Activated CD4-positive, alpha-beta T cell treated with anti-CD3 and anti-CD28 coated beads, Interleukin-2, Interleukin-4, amounts not matched to agents 100 ng/mL and 50 ng/mL, durations not matched to agents 16 hours and 8 hours (primary cell): ENCODE measurements at places on chromosomes 16 and 17.

DNA sequence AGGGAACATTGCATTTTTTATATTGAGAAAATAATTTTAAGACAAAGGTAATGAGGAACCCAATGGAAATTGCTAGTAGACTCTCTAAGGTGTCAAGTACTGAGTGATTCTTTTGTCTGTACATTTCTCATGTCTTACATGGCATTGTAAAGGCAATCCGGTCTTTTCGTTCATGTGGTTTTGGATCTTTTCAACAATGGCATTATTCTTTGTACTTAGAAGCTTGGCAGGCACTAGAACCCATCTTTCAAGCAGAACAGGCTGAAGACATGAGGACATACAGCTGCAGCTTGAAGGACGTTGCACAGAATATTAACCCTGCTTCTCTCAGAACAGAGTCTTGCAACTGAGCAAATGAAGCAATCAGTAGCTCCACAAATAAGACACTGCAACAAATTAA lies 231.5 kb upstream of the ZFHX3 start:
- DNase-seq: no peak

- DNase-seq: no peak
These were observed 729 bp downstream of the DDX28 start for GRCh38 chr16:68022278-68022727.

GRCh38 chr16:66273053-66273452 lies 93.4 kb upstream of the CDH5 start:
- no peak for DNase-seq

DNA sequence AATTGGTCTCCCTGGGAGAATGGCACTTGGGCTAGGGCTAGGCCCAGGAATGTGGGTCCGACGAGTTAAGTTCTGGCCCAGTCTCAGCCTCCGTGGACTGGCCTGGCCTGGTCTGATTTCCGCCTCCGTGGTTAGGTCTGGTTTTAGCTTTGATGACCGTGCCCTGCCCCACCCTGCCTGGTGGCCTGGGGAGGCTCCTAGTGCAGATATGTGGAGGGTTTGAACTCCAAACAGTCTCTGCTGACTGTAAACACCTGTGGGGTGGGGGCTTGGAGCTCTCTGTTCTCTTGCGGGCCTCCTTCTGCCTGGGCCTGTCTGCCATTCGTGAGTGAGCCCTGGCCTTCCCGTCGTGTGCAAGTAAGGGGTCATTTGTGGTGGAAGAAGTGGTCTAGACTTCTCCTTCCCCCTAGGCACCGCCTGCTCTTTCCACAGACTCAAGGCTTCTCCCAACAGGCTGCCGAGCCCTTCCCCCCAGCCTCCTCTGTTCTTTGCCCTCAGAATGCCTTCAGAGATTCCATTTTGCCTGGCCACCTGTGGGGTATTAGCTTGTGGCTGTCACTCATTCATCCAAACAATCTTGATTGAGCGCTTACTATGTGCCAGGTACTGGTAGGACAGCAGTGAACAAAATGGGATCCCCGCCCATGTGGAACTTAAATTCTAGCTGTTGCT lies 1.6 kb downstream of the ATP6V0C start:
- no peak for DNase-seq

DNA sequence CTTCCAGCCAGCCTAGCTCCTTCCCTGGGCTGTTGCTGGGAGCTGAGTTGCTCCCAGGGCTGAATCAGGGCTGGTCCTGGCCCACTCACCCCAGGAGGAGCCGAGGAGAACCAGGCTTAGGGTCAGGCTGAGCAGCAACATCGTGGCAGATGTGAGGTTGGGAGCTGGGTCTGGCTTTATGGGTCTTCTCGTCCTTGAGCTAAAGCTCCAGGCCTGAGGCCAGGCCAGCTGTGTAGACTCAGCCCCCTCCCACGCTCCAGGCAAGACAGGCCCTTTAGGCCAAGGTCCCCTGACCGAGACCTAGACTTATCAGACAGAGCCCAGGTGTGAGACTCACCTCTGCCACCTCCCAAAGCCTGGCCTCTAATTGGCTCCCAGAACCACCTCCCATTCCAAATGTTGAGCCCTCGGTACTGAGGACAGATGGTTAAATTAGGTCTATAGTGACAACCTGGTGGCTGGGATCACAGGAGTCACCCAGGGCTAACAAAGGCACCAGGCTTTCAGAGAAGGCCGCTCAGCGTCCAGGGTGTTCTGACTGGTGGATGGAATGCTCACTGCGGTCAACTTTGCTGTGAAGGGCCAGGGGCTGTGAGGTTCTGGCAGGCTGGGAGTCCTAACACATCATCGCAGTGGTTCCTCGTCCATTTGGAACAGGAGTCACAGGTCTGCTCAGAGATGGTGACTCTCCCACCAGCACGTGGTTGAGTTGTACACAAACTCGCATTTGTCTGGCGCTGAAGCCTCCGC lies at the start of gene CTRL:
CTRL (minus strand) TSS at position 151 of the 750 bp plus-strand sequence; CDS start at position 141, 10 bp downstream.
- DNase-seq: no peak

DNA sequence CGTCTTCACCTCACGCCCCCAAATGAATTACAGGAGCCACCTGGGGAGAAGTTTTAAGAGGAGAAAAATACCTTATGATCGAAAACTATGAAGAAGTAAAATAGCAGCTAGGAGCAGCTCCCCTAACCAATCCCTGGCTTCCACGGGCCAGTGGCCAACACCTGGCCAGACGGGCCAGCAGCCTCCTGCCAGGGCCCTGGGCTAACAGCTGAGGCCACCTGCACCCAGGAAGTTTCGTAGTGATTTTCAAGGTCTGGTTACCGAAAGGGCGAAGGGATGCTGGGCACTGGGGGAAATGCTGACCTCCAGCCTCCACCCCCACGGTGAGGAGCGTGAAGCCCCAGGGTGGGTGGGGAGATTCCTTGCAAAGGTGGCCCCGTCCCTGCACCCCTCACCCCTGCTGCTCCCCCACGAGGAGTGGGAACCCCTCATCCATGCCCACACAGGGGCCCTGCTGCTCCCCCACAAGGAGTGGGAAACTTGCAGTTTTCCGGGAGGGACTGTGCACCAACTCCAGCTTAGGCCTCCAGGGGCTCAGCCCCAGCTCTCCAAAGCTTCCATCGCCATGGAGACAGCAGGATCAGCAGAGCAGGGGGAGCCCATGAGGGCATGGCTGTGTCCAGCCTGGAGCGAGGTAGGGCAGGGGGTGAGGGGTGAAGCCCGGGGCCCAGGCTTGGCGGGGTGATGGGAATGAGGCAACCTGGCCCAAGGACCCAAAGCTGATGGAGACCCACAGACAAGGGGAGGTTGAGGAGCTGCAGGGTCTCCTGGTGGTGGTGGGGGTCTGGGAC lies 31.9 kb upstream of the ACSF3 start:
- no peak for DNase-seq

DNA sequence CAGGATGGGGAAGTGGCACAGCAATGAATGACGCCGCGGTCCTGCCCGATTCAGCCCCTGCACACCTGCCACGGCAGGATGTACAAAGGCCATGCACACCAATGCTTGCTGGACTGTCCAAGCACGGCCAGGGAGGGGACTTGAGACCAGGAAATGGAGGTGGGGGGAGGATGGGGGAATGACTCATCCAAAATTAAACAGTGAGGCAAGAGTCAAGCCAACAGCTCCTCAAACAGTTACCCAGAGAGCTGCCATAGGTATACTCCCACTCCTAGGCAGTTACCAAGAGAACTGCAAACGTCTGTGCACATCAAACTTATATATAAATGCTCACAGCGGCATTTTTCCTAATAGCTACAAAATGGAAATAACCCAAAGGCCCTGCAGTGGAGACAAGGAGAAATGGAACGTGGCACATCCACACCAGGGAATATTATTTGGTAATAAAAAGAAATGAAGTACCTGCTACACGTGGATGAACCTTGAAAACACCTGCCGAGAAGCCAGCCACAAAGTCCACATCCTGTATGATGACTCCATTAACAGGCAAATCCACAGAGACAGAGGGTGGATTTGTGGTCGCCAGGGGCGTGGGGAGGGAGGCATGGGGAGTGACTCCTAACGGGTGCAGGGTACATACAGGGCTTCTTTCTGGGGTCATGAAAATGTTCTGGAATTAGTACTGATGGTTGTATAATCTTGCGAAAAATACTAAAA lies 54.1 kb downstream of the VAC14 start:
- no peak for DNase-seq

GRCh38 chr17:19418251-19418992 lies 7.4 kb downstream of the RNF112 start:
- peak; percentile 8 for DNase-seq

DNA sequence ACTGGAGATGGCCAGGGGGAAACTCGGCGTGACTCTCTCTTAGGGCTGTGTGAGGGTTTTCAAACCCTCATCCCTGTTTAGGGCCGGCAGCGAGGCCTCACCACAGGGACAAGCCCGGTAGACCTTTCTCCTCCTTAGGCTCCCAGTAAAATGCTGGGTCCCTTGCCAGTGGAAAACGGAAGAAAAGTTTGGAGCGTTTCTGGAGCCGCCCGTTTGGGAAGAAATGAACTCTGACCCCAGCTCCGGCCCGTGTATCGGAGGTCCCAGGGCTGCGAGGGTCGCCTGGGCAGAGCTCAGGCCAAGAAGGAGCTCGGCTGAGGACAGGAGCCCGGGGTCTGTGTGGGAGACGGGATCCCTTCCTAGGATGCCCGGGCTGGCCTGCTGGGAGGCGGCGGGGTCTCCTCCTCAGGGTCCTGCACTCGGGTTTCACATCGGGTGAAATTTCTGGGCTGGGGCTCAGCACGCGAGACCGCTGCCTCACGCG lies 23.2 kb downstream of the ZNF213 start:
- no peak for DNase-seq

DNA sequence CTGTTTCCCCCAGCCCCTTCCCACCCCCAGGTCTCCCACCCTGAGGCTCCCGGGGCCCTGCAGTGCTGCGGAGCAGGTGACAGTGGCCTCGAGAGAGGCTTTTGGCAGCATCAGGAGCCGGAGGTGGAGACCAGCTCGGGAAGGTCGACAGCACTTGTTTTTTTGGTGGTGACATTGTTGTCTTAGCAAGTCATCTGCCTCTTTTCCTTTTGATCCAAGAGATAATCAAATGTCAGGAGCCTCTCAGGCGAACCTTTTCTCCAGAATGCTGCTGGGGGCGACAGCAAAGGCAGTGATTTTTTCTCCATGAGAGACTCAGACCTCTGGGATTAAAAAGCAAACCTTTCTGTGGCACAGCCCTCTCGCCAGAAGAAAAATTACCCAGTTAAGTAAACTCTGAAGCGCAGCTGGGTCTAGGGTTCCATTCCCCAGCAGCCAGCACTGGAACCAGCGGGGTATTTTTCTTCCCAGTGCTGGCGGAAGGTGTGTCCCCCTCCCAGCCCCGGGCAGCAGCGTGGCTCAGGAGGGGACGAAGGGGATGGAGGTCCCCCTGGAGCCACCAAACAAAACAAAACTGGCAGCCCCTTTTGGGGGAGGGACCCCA lies 37.2 kb downstream of the GRIN2C start:
- DNase-seq: no peak

DNA sequence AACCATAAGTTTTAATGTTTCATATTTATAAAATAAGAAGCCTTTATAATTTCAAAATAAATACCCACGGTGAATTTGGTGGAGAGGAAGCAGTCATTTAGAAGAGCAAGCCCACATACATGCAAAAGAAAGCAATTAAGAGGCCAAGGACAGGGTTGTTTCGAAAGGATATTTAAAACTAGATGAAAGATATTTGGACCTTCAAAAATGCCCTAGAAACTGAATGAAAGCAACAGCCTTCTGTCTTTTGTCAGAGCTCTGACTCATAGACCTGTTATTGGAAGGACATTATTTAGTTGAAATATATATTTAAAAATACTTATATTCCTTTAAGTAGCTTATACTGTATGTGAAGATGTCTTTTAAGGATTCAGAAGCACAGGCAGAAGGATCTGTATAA lies 8.6 kb upstream of the METTL9 start:
- no peak for DNase-seq

DNA sequence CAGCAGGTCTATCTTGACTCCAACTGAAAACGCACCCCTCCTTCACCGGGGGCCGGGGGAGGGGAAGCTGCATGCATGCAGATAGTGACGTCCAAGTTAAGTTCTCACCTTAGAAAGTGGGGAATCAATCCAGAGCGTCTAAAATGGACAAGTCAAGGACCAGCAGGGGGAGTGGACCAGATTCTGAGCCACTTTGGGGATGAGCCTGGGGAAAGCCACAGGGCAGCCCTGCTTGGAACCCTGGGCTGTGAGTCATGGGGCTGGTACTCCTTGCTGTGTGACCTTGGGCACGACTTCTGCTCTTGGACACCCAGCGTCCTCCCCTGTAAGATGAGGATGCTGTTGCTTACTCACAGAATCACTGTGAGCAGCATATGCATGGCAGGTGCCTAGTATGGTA lies 9.1 kb downstream of the TNFRSF13B start:
- DNase-seq: no peak

- DNase-seq: no peak
These were observed 650.9 kb downstream of the HS3ST4 start for GRCh38 chr16:26342621-26343020.

- DNase-seq: no peak
These were observed at the start of gene HOXB6 for GRCh38 chr17:48604770-48605329. TSS of gene HOXB6 (minus strand) at chr17:48604986. CDS start at chr17:48598150, 6,836 bp downstream.

GRCh38 chr17:14321476-14321949 lies 20.6 kb downstream of the HS3ST3B1 start:
- DNase-seq: no peak

DNA sequence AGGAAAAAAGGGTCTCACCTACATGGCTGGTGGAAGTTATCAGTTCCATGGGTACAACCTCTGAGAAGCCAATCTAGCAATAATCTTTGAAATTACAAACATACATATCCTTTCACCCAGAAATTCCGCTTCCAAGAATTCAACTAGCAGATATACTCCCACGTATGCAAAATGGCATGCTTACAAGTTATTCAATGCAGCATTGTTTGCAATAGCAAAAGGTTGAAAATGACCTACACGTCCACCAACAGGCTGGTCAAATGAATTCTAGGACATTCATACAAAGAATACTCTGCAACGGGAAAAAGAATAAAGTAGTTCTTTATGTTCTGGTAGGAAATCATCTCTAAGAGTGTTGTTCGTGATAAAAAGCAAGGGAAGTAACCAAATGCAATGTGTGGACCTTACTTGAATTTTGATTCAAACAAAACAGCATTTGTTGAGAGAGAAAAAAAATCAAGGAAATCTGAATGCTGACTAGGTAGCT lies 63.7 kb upstream of the NLK start:
- no peak for DNase-seq

- no peak for DNase-seq
These were observed 22.2 kb downstream of the HLF start for GRCh38 chr17:55286681-55287589.

DNA sequence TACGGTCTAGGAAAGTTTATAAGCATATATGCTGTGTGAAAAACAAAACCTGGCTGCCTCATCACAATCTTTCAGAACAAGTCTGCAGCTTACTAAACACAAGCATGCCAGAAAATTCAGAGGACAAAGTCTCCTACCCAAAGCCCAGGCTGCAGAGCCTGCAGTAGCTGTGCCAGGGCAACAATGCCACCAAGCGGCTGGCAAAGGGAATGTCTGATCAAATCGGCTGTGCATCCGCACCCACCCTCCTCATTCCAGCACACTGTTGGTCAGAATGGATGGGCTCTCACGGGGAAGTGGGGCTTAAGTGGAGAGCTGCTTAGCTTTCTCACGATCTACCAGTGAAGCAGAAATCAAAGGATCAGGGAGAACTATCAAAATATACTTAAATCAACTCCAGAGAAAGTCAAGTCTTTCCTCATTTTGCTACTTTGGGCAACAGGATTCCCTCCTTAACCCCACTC lies 73.5 kb downstream of the CYTH1 start:
- DNase-seq: peak; percentile 73

- no peak for DNase-seq
These were observed 2.3 kb downstream of the ENKD1 start for GRCh38 chr16:67664258-67664657.
